Activated CD4-positive, alpha-beta T cell treated with anti-CD3 and anti-CD28 coated beads, Interleukin-2, amount 10 ng/mL, durations not matched to agents 24 days and 14 days (primary cell): ENCODE measurements at places on chromosomes 12 and 14.

GRCh38 chr12:107327651-107328182, 234.4 kb upstream of the CRY1 start:
- no peak for DNase-seq

GRCh38 chr12:43099691-43100163, 452.3 kb downstream of the ADAMTS20 start:
- no peak for DNase-seq

GRCh38 chr12:40216516-40217288, 8.1 kb upstream of the LRRK2 start:
- no peak for DNase-seq

DNA sequence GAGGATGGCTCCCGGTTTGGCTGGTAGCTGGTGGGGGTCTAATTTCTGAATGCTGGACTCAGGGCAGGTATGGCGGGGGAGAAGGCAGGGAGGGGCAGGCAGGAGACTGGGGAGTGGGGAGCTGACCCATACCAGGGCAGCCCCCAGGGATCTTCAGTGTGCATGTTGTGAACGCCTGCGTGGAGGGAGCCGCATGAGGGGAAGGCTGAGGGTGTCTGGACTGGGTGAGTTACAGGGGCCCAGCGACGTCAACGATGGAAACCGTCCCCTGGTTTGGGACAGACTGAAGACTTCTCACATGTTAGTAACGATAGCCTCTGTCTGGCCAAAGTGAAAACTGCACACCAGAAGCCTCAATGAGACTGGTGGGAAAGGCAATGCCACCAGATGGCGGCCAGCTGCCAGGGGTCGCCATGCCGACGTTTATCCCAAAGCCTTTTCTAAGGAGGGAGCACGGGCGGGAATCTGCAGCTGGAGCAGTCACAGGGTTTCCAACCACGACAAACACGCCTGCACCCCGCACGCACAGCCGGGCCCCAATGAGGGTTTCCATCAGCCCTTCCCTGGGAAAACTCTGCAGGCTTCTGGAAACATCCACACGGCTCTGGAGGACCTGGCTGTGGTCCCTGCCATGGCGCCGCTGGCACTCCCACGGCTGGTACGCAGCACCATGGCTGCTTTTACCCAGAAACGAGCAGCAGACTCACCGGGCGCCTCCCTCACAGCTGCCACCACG, 14.0 kb downstream of the PGAM5 start:
- no peak for DNase-seq

DNA sequence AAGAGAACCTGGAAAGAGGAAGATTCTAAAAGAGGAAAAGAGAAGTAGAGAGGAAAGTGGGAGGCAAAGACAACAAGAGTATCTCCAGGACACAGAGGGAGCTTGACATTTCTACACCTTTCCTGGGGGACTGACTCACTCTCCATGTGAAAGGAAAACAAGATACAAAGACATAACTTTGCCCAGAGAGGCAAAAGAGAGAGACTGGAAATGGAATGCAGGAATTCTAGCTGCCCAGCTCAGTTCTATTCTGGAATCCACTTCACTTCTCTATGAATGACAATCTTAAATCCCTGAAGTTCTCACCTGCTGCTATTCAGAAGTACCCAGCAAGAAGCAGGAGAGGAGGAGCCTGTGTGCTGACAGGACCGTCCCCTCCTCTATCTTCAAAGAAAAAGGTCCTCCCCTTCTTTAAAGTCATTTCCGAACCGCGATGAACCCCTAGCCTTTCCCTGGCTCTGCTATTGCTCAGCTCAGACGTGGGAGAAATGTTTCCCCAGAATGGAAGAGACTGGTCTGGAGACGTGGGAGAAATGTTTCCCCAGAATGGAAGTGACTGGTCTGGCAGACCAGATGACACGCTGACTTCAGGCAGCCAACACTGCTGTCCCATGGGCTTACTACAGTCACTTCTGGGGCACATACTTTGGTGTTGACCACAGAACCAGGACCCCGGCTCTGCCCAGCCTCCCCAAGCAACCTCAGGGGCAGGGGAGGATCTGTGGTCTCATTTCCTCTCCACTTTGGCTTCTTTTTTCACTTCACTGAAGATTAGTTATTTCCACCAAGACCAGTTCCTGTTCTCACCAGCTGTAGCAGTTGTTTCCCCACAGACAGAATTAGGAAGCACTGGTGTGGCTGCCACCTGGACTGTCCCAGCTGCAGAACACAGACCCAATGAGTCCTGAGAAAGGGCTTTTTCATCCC, 8.3 kb downstream of the FMNL3 start:
- peak; percentile 77 for DNase-seq

DNA sequence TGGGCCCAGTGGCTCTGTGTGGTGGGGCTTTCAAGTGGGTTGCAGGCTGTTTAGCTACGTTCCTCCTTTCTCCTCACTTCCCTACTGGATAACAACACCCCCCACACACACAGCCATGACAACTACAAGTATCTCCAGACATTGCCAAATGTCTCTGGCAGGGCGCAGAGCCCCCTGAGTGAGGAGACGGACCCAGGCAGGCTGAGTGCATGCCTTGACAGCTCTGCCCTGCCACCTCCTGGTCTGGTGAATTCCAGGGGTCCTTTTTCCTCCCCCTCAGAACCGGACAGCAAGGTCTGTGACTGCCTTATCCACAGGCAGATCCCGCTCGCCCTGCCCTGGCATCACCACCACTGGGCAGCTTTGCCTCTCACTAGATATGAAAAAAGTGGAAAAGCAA, 276.5 kb downstream of the TMEM132C start:
- no peak for DNase-seq

- DNase-seq = no peak
Measured at GRCh38 chr14:21680072-21680471, 6.5 kb upstream of the OR4E1 start.

DNA sequence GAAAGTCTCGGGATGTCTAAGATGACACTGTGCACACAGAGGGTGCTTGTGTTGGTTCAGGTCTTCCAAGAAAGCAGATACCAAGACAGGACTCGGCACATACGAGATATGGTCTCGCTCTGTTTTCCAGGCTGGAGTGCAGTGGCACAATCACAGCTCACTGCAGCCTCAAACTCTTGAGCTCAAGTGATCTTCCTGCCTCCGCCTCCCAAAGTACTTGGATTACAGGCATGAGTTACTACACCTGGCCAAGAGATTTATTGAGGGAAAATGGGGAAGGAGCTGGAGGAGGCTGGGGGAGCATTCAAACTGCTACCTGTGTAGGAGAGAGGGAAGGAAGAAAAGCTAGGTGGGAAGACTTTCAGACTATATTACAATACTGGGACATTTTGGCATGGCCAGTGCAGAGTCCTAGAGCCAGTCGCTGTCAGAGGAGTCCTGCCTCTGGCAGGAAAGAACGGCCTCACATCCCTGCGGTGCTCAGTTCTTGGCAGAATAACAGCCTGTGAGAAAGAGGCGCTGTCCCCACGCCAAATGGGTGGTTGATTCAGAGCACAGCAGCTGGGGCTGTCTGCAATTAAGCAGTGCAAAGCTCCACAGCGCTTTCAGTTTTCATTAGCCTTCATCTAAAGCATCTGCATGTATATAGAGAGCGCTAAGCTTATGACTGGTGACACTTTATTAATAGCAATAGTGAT, 18.3 kb downstream of the SLC17A8 start:
- DNase-seq = no peak

- DNase-seq = no peak
Measured at GRCh38 chr14:71905860-71906259, 26.4 kb upstream of the RGS6 start.

GRCh38 chr14:55103005-55103640, 25.9 kb upstream of the LGALS3 start:
- peak; percentile 83 for DNase-seq

DNA sequence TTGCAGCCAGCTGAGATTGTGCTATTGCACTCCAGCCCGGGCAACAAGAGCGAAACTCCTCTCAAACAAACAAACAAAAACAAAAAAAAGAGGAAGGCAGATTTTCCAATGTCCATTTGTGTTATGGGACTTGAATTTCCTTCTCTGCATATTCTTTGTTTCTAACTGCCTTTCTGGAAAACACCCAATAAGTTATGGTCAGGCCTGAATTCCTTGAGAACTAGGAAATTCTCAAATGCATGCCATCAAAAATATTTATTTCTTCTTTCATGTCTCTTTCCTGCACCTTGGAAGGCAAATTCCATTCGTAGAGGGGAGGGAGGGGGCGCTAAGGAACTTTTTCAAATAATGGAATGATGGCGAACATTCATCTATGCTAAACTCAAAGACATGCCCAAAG, 117.6 kb upstream of the TMCC3 start:
- DNase-seq = no peak

DNA sequence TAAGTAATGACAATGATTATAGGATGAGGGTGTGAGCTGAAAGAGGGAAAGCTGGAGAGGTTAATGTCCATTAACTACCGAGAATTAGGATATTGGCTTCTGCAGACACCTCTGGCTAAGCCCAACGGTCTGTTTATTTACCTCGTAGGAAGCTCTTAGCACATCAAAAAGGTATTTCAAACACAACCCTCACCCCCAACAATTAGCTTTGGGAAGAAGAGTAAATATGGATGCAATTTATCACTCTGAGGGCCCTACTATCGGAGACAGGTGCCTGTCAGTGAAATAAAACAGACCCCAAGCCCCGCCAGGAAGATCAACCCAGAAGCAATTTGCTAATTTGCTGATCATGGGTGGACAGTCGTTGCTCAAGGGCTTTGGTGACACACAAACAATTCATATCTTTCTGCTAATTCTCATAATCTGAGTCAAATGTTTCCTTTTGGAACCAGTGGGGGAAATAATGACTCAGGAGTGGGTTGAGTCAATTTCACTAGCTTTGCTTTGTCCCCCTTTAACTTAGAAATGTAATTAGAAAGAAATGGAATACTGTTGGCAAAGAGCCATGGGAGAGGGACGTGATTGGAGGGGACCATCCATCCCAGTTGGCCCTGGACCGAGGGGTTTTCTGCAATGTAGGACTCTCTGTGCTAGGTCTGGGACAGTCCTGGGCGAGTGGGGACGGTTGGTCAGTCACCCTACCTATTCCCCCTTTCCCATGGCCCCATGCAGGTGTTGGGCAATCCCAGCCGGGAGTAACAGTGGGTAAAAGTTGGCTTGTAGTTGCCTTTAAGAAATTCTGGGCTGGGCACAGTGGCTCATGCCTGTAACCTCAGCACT, 99.1 kb upstream of the MED13L start:
- DNase-seq = no peak

DNA sequence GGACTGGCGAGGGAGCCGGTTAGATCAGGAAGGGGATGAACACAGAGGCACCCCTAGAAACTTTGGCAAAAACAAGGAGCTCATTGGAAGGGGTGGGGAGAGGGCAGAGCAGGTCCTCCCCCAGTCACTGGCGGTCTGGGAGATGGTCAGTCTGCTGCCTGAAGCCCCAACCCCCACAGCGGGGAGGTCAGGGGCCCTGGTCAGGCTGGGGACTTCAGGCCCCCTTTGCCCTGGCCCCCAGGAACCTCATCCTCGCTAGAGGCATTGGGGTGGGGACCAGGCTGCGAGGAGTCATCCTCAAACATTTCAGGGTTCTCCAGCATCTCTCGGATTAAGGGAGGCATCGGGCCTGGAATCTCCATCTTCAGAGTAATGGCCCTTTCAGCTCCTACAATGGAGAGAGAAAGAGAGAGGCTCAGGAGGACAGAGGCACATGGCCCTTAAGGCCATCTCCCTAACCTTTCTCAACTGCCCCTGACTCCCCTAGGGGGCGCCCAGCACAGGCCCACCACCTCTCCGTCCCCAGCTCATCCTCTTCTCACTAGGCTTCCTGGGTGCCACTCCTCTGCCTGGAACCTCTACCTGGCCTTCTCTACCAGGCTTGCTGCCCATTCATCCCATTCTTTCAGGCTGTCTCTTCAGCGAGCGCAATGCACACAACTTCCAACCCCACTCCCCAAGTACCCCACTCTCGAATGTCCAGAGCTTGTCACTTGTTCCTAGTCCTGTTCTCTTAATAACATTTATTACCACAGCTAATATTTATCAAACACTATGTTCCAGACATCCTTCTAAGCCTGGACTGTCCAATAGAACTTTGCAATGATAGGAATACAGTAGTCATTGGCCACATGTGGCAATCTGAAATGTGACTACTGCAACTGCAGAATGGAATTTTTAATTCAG, 4.7 kb upstream of the ITGB7 start:
- no peak for DNase-seq

- no peak for DNase-seq
Measured at GRCh38 chr14:104749111-104749649, 3.8 kb upstream of the SIVA1 start.

GRCh38 chr14:75804570-75805275, 143.7 kb downstream of the TTLL5 start:
- DNase-seq = no peak

DNA sequence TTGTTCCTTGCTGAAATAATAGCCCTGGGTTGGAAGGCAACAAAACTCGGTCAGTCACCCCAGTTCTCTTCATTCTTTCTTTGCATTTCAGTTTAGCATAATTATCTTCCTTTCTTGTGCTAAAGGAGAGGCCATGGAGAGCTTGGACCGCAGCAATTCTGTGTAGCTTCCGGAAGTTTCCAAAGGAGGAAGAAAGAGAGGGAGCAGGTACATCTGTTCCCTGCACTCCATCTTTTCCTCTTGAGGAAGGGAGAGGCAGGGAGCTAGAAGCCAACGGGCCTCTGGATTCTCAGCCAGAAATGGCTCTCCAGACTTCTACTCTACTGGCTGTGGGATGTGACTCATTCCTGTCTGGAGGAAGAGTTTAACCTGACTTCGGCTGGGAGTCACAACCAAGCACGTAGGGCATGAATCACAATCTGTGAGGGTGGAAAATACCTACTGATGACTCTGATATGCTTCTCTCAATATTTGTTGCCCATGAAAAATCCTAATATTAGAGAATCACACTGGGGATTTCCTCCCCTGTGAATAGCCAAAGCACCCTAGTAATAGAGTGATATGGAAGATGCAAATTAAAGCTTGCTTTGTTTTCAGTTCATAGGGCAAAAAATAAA, 17.0 kb downstream of the ANO6 start:
- no peak for DNase-seq

DNA sequence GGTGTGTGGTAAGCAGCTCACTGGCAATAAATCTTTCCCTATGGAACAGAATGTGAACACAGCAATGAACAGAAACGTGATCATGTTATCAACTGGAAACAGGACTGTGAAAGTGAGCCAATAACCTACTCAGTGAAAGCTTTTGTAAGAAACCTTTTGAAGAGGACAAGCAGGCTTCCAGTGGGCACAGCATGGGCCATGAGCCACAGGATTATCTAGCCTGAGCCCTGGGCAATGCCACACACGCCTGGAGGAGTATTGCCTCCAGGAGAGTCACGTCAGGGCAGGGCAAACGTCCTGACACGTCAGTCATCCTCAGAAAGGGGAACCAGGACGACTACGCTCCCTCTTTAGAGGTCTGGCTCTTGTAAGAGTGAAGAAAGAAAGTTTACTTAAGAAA, 32.3 kb downstream of the NRDE2 start:
- no peak for DNase-seq
